ENCODE measurements at places on chromosomes 16 and 17.

DNA sequence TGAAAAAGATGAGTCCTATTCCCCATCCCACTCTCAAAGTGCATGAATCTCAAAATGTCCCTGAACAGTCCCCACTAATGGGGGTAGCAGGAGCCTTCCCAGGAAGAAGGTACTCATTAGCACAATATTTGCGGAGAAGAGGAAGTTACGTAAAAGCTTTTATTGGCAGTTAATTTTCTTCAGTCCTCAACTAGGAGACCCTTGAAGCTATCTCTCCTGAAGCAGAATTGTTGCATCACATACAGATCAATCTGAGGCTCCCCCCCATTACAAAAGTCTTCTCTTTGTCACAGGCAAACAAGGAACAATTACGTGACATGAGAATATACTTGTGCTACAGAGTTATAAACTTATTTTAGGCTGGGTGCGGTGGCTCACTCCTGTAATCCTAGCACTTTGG is 14.2 kb downstream of the SLFN12L start:
- DNase-seq = no peak

DNA sequence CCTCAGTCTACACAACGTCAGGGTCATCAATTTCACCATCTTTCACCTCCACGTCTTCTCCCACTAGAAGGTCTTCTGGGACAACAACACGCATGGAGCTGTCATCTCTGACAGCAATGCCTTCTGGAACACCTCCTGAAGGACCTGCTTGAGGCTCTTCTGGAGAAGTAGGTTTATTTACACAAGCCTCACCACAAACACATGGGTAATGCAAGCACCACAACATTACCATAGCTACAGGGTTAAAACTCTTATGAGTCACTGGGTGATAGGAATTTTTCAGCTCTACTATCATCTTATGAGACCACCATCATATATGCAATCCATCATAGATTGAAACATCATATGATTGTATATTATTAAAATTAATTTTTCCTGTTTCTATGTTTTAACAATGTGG is 215.4 kb downstream of the CHD9NB start:
- no peak for DNase-seq

DNA sequence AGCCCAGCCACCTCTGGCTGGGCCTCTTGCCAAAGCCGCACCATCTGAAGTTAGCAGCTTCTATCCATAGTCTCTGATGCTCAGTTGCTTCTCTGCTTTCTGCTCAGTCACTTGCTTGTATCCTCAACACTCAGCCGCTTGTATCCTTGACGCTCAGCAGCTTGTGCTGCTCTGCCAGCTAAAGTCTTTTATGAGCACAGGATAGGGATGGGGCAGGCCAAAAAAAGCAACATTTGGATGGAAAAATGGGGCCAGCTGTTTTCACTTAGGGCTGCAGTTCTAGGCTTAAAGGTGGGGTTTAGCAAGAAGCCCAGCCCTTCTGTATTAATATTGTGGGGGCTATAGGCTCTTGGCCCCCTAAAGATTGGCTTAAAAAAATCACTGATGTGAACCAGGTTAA is 739.4 kb downstream of the CDH8 start:
- no peak for DNase-seq

DNA sequence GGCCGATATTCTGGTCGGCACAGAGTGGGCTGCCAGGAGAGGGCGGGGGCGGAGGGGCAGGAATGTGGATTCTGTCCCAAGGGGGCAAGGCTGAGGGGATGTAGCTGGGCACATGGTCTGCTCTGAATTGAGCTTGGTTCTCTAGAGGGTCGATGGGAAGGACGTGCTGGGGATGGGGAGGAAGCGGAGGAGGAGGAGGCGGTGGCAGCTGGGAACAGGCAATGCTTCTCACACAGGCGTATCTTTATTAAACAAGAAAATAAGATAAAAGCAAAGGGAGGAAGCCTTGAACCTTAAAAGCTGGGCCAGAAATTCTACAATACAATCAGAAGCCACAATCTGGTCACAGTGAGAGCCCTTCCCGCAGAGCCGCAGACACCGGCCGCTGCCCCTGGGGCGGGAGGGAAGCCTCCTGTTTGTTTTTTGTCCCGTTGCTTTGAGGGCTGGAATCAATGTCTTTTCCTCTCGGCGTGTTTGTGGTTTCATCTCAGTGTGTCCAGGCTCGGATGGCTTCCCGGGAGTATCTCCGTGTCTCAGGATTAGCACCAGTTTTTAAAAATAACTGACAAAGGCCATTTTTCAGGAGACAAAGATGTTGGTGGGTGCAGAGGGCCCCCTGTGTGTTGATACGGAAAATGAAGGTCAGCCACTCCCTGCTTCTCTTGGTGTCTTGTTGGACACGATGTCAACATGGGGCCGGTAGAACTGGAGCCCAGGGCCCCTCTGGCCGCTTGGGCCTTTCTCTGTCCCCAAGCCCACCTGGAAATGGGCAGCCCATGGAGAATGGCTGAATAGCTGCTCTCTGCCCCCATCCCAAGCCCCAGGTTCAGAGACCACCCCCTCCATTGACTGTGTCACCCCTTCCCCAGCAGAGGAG is 12.3 kb upstream of the SLC7A5 start:
- DNase-seq = no peak

DNA sequence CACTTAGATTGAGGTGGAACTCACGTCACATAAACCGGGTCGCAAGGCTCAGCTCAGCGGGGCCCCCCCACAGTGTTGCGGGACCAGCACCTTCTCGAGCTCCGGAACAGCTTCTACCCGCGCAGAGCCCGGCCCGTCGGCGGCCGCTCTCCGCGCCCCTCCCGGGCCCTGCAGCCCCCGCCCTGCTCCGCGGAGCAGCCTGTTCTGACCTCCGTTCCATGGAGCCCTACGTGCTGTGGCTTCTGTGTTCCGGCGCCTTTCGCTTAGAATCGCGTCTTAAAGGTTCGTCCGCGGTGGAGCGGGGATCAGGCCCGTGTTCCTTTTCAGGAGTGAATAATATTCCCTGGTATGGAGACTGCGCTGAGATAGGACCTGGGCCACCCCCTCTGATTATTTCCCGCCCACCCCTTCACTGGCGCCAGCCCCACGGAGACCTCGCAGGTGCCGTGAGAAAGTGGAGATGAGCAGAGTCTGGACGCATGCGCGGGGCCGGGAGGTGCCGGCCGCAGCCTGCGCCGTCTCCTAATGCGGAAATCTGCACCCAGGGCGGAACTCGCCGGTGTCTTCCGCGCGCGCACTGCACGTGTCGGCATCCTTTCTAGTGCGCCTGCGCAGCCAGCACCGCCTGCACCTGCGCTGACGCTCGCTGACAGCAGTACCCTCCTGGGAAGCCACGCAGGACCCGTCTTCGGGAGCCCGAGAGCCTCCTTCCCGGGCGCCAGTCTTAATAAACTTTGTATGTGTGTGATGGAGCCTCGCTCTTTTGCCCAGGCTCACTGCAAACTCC is 30.9 kb downstream of the ZNF778 start:
- no peak for DNase-seq

GRCh38 chr16:15899538-15900100 is 11.2 kb upstream of the CEP20 start:
- peak; percentile 54 for DNase-seq

GRCh38 chr16:2987833-2988232 is 7.6 kb upstream of the PKMYT1 start:
- DNase-seq = no peak

DNA sequence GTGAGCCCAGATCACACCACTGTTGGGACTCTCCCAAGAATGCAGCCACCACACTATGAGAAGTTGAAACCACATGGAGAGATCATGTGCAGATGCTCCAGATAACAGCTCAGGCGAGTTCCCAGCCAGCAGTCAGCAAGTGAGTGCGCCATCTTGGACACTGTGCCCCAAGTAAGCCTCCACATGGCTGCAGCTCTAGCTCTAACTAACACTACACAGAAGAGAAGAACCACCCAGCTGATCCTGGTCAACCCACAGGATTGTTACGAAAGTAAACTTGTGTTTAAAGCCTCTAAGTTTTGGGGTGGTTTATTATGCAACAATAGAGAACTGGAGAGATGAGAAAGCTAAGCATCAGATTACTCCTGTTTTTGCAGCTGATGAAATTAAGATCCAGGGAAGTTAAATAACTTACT is 25.8 kb downstream of the SLC38A7 start:
- DNase-seq = no peak

DNA sequence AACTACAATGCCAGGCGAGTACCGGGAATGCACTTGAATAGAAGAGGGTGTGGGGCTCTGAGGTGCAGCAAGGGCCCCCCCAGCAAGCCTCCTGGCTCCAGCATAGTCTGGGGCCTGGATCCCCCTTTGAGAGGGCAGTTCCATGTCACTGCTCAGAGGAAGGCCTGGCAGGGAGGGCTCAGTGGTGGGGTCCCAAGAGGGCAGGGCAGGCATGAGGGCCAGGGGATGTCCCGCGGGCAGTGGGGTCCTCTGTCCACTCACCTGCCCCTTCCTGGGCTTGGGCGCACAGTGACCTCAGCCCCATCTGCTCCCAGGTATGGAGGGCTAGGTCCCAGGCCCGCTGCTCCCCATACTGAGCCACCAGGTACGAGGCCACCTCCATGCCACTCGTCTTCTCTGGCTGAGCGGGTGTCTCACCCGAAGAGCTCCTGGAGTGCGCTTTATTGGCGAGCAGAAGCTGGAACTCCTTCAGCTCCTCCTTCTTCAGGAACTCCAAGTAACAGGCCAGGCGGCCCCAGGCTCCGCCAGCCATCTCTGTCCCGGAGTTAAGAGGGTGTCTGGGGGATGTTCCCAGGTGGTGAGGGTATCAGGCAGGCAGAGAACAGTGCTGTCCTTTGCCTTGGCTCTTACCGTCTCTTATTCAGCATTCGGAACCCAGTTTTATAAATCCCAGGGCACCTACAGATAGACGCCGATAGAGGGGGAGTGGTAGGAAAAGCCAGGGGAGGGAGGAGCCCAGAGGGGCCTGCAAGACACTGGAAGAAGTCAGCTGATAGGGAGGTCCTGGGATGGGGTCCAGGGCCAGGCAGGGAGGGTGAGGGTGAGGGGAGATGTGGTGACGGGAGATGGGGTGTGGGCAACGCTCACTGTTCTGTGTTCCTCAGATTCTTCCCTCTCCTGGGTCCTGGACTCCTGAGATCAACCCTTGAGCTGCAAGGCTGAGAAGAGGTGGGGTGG is 605 bp downstream of the NLRP1 start:
- no peak for DNase-seq

GRCh38 chr17:48542114-48542656 is 2.7 kb downstream of the HOXB2 start:
- DNase-seq = no peak

- DNase-seq = no peak
Measured at GRCh38 chr17:52827526-52827925, 669.0 kb upstream of the CA10 start.

DNA sequence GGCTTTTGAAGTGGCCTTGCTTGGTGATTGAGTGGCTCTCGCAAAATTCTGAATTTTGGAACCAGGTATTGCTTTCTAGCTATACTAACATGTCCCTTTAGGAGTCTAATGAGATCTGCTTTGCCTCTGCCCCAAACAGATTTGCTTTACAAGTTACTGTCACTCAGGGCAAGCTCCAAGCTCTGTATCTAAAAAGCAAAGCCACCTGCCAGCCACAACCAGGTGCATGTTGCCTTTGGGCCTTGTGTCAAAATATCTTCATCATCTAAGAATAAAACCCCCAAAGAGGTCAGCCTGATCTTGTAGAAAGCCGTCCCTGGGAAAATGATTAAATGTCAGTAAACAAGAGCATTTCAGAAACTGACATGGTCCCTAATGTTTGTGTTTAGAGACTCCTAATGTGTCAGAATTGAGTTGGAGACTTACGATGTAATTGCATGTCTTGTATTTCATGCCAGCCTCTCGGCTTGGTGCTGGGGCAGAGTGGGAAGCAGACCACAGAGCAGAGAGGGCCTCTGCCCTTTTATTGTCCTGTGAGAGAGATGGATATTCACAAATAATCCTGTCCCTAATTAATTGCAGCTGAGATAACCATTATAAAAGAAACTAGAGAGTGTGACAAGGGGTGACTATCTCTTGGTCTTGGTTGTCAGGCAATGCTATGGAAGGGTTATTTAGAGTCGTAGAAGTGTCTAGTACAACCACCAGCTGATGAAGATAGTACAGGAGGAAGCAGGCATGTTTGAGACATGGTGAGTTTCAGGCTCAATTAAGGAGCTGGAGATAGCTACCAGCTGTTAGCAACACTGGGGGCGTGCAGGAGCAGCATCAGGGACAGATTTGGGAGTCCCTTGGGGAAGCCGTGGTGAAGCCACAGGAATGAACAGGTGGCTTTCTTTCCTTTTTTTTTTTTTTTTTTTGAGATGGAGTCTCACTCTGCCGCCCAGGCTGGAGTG is 90.7 kb downstream of the PITPNC1 start:
- no peak for DNase-seq

- DNase-seq = no peak
Measured at GRCh38 chr16:28189245-28189644, 22.5 kb downstream of the XPO6 start.

DNA sequence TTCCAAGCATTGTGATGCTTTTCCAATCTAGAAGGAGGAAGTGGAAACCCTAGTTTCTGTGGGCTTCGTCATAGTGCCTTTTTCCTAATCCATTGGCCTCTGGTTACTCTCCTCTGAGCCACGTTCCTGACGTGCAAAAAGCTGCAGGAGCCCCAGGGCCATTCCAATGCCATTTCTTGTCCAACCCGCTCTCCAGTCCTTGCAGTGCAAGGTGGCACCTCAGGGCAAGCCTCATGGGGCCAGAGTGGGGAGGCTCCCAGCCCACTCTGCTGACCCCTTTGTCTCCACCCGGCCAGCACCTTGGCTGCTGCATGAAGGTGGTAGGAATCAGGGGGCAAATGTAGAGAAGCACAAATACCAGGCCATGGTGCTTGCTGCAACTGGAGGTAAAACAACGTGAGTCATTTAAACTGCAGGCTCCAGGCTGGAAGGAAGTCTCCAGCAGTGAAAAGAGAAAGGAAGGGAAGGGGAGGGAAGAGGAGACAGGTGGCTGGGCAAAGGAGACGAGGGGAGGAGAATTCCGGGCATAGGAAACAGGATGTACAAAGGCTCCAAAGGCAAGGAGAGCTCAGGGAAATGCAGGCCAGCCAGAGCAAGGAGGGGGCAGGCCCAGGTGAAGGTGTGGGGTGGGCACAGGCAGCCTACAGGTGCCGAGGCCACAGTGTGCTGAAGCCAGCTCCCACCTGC is 168.2 kb upstream of the TNRC6C start:
- no peak for DNase-seq

DNA sequence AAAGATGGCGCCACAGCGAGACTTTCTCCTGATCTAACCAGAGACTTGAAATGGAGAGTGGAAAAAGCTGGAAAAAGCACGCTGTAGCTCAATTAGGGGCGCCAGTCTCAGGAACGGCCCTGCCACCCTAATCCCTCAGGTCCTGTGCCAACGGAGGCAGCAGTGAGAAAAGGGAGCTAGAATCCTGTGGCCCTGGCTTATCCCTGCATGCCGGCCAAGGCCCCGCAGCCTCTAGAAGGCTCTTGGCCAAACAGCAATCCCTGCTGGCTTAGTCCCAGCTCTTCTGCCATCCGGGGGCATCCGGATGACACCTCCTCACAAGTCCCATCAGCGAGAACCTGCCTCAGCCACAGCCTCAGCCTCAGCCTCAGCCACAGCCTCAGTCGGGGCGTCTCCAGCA is 69.8 kb downstream of the MRM3 start:
- DNase-seq = no peak

- no peak for DNase-seq
Measured at GRCh38 chr17:10563991-10564660, 14.7 kb upstream of the MYH2 start.

- no peak for DNase-seq
Measured at GRCh38 chr16:27801289-27801945, 251.5 kb downstream of the KATNIP start.
